ENCODE measurements at places on chromosomes 3 and 15.

- DNase-seq = no peak
Measured at GRCh38 chr3:149609595-149609994, 48.2 kb downstream of the WWTR1 start.

DNA sequence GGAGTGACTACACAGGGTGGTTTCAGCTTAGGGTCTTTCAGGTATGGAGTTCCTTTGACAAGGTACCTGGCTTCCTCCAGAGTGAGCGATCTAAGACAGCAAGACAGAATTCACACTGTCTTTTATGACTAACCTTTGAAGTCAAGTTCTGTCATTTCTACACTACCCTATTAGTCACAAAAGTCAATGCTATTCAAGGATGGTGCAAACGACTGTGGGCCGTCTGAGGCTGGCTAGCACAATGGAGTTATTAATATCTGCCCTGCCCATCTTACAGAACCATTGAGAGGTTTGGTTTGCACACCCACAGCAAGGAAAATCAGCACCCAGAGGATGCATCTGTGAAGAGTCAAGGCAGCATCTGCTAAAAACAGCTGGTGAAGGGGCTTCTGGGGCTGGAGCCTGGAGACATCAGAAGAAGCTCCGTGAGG lies 62.9 kb upstream of the XCR1 start:
- no peak for DNase-seq

DNA sequence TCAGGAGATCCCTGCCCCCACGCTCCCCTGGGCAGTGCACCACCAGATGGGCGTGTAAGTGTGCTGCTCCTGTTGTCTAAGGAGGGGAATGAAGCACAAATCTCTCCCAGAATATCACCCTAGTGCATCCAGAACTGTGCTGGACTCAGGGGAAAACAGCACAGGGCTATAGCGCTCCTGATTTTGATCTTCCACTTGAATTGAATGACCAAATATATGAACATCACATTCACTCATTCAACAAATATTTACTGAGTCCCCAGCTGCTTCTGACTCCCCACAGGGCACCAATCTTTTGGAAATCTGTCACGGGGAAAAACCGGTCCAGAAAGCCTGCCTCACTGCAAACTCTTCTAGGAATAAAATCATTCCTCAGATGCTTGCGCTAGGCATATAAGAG lies 2.4 kb downstream of the CPLX3 start:
- no peak for DNase-seq

GRCh38 chr3:56980798-56981390 lies 79.6 kb upstream of the SPATA12 start:
- peak; percentile 81 for DNase-seq

DNA sequence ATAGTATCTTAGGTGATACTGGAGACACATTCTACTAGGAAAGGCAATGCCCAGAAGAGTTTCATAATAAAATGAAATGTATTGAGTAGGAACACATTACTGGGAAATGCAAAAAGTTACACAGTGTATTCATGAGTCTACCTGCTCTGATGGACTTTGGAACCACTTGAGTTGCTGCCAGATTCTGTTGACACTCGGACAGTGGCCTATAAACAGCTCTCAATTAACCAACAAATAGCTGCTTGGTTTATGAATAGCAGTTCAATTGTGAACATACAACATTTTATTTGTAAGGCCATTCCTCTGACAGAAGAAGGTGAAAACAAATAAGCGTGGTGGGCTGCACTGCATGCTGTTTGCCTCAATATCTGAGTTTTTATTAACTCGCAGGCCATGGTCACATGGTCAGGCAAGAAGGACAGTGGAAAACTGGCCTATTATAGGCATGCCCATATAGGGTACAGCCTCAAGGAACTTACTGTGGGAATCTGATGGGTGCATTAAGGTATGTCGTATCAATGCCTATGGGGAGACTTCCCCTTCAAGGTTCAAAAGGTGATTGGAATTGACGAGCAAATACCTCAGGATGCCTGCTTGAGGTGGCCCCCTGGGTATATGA lies 66.2 kb downstream of the C3orf80 start:
- DNase-seq = no peak

DNA sequence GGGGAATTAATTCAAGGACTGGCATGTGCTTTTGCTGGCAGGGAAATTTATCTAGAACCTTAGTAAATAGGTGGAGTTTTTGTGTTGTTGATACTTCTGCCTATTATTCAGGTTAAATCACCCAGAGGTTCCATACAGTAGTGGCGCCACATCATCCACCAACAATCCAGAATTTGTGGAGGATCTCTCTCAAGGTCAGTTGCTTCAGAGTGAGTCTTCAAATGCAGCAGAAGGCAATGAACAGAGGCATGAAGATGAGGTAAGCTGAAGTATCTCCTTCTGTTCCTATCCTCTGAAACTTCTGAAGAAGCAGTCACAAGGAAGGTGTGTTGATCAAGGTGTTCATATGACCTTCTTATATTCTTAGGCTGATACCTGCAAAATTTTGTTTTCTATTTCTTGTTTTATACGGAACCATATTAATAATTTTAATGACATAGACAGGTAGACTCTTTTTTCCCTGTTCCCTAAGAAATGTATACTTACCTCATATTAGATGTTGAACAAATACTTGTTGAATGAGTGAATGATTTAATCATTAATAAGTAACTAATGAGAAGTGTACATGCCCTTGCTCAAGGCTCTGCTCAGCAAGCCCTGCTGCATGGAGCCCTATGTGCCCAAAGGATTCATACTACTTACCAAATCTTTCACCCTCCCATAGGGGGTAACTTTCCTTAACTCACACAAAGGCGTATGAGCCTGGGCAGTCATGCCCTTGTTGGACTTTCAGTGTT lies 43.6 kb downstream of the HMG20A start:
- no peak for DNase-seq

DNA sequence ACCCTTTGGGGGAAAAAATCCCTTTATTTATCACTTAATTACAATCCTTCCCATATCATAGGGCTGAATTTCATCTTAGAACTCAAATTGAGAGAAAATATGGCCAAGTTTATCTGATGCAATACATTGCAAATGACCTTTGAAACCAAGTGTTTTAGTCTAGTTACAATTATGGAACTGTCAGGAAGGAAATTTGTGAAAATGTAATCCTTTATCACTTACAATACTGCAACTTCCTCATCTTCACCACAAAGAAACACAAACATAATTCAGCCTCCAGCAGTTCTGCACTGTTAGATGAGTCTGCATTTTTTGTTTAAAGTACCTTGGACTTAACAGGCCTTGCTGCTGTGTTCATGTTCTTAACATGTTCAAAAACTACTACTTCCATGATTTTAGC lies 4.6 kb downstream of the CCPG1 start:
- no peak for DNase-seq
